ENCODE measurements at places on chromosomes 16 and 17.

GRCh38 chr16:3748307-3748706 is 31.0 kb upstream of the TRAP1 start:
- no peak for DNase-seq

DNA sequence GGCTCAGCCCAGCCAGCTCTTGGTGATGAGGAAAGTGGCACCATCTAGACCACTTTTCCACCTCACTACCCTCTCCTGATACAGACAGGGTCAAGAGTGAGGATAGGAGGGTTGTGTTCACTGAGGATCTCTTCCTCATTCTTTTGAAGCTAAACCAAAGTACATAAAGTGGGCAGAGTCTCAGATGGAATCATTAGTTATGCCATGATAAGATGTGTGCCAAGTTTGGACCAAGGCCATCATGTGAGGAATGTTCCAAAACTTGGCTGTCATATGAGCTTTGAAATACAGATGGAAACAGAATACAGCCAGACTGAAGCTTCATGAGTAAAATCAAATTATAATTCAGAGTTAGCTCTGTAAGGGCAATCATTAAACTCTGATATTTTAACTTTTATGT is 37.2 kb downstream of the ACSM1 start:
- no peak for DNase-seq

DNA sequence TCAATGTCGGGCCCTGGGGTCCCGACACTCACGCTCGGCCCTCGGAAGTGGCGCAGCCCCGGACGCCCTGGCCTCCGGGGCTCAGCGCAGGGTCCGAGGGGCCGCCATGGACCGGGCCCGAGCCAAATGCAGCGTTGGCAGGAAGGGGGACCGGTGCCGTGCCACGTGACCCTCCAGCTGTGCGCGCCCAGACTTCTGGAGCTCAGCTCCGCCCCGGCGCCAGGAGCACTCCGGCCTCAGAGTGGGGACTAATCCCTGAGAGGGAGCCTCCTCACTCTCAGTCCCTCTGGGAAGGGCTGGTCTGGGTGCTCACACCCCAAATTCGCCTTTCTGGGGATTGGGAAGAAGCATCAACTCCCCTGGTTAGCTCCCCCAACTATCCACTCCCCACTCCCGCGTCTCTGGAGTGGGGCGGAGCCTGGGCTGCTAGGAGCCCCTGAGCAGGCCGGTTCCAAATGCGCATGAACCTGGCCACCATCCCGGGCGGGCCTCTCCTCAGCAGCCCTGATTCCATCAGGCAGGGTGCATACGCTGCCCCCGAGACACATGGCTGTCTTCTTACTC is at the start of gene B3GNT9:
Gene B3GNT9, minus strand, starts transcription at position 166 of the 564 bp plus-strand sequence. CDS start 513 bp downstream, outside the sequence.
- DNase-seq, result peak; percentile 30

DNA sequence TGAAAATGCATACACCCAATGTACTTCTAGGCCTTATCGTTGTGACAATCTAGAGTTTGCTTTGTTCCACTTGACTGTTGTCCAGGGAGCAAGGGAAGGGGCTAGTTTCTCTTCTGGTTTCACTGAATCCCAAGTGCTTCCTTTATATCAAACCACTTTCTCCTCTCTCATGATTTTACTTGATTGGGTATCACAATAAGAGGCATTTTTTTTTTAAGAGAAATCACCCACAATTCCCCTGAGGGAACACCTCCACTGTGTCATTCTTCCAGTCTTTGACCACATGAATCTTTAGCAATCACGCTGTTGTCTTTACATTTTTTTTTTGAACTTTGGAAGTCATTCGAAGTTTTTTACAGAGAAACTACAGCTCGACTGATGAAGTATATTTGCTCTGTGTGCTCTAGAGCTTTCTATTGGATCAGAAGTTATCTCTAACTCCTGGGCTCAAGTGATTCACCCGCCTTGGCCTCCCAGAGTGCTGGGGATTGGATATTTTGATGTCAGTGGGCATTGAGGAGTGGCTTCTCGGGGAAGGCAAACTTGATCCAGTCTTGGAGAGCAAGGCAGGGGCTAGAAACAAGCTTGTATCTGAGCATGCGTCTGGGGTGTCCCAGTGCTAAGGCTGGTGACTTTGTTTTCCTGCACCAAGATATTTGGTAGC is 3.0 kb downstream of the CDH1 start:
- no peak for DNase-seq

- no peak for DNase-seq
Observed at GRCh38 chr17:1561420-1562175, 994 bp downstream of the PITPNA start.

DNA sequence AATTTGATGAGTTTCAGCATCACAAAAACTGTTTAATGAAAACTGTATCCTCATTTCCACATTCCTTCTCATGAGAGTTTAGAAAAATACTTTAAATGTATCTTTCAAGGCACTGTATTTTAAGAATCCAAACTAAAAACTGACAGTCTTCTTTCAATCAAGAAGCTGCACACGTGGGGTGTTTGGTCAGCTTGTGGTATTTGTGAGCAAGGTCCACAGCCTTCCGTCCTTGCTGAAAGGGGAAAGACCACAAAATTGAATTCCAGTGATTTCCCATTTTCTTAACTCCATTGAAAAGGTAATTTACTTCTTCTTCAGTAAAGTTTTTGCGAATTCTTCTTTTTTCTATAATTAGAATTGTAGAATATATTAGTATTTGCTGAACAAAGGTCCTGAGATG is 3.4 kb upstream of the DYNC1LI2 start:
- no peak for DNase-seq

- no peak for DNase-seq
Observed at GRCh38 chr17:28950017-28950751, 1.1 kb downstream of the PHF12 start.

DNA sequence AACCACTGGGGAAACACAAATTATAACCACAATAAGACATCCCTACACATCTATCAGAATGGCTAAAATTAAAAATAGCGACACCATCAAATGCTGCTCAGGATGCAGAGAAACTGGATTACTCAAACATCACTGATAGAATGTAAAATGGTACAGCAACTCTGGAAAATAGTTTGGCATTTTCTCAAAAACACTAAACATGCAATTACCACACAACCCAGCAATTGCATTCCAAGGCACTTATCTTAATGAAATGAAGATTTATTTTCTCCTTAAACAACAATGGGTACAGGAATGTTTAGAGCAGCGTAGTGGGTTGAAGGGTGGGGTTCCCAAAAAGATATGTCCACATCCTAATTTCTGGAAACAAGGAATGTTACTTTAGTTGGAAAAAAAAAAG is 309.0 kb upstream of the PMFBP1 start:
- DNase-seq, result no peak

GRCh38 chr16:24520983-24521382 is 18.4 kb upstream of the RBBP6 start:
- DNase-seq, result peak; percentile 15

GRCh38 chr16:87824016-87824990 is 45.0 kb downstream of the SLC7A5 start:
- DNase-seq, result no peak

GRCh38 chr17:7228920-7229319 is 5.4 kb downstream of the DVL2 start:
- no peak for DNase-seq

GRCh38 chr16:49951574-49952195 is 73.3 kb upstream of the CNEP1R1 start:
- DNase-seq, result no peak

DNA sequence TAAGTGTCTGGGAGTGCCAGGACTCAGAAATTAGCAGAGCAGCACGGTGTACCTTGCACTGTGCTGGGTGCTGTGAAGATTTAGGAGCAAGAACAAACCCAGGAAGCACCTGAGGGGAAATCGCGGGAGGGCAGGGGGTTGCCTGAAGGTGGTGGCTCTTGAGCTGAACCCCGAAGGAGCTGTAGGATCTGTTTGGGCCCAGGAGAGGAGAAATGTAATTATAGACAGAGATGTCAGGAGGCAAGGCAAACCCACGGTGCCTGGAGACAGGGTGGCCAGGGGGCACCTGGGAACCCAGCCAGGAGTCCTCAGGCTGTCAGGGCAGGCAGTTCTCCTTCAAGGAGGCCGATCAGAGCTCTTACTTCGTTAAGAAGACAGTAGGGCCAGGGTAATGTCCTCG is 109.1 kb downstream of the C16orf78 start:
- no peak for DNase-seq

DNA sequence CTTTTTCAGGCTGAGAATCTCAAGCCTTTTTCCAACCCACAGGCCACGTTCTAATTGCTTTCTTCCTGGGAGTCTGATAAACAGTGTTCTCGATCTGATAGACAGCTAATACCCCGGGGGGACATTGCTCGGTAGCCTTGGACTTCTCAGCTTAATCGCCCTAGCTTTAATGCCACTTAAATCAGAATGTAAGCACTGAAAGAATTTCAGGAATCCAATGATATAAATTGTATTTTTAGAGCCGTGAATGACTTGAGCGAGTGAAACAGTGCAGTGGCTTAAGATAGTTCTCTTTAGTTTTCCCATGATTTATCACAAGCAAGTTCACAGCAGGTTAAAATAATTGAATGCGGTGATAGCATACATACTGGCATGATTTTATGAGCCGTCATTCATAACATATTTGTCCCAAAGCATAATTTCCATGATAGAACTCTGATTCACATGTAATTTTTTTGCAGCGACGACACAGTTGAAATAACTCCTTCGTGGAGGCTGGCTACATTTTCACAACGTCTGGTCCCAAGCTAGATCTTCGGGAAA is 116.1 kb upstream of the MYOCD start:
- DNase-seq, result no peak

Measured in NCI-H510A treated with DMSO at 0.1 percent for 48 hours (cell line).